ENCODE measurements at places on chromosomes 2 and 18.

DNA sequence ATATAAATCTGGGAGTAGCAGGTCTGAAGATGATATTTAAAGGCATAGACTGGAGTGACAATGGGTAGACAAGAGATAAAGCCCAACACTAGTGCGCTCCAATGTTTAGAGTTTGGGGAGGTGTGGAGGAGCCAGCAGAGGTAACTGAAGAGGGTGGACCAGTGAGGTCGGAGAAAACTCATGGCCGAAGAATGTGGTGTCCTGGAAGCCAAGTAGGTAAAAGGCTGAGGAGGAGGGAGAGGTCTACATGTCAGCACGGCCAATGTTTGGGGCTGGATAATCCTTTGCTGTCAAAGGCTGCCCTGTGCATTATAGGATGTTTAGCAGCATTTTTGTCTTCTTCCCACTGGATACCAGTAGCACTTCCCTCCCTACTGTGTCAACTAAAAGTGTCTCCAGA is 78.8 kb upstream of the KCNE4 start:
- DNase-seq = no peak

DNA sequence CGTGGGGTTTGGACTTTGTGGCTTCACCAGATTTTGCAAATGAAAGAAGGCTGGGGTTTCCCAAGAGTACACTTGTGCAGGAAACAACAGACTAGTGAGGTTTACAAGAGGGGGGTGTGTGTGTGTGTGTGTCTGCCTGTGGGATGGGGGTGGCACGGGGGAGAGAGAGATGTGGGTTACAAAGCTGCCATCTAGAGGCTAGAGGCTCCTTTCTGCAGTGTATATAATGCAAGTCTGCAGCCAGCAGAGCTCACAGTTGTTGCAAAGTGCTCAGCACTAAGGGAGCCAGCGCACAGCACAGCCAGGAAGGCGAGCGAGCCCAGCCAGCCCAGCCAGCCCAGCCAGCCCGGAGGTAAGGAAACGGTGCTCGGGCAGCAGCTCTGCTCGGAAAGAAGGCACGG is at the start of gene ACKR3:
ACKR3 (plus strand) TSS at position 253 of the 401 bp plus-strand sequence. CDS start 10,641 bp downstream, outside the sequence.
- no peak for DNase-seq

GRCh38 chr2:16649353-16650286 is 16.0 kb downstream of the CYRIA start:
- no peak for DNase-seq

GRCh38 chr2:97707362-97708047 is 5.9 kb upstream of the ZAP70 start:
- no peak for DNase-seq

GRCh38 chr2:76639171-76639680 is 883.0 kb downstream of the LRRTM4 start:
- no peak for DNase-seq

DNA sequence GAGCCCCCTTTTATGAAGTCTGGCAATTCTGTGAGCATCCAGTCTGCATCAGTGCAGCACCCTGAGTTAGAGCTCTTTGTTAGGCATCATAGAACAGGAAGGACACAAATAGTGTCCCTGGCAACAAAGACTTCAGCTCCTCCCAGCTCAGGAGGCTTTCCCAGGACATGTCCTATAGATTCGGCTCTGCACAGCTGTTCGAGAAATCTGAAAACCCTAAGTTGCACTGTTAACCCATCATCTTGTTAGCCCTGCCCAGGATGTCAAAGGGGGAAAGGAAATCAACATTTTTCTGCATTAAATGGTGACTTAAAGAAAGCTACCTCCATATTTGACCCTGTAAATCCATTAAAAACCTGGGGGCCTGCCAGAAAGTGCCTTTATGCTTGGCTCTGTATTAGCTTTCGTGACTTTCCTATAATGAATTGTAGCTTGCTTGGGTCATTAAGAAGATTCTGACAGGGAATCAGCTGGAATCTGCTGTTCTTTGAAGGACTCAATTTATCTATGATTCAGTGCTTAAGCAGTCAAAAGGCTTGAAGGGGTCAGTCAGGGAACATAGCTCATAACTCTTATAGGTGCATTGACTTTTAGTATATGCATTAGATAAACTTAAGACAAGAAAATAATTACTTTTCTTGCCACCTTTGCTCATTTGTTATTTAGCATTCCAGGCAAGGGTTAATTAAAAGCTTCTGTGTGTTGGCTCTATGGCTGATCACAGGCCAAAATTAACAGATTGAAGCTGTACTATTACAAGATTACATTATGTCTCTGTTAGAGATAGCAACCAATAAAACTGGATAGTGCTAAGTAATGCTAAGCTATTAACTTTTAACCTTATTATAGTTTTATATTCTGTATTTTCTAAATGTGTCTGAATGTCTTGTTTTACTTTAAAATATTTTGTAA is 20.6 kb downstream of the ERMN start:
- DNase-seq = no peak

DNA sequence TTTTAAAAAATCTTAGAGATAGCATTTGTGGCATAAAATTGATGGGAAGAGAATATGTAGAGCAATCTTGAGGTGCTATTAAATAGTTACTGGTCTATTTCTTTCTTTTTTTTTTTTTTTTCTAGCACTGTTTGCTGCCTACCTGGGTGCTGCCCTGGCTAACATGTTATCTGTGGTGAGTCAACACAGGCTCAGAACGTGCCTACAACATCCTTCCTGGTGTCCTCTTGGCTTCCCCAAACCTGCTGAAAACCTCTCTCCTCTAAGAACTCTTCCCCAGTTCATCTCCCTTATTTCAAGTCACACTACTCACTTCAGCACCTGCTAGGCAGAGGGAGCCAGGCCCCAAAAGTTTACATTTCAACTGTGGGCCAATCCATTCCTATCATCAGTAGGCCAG is 45.1 kb upstream of the SLC14A1 start:
- DNase-seq = no peak

DNA sequence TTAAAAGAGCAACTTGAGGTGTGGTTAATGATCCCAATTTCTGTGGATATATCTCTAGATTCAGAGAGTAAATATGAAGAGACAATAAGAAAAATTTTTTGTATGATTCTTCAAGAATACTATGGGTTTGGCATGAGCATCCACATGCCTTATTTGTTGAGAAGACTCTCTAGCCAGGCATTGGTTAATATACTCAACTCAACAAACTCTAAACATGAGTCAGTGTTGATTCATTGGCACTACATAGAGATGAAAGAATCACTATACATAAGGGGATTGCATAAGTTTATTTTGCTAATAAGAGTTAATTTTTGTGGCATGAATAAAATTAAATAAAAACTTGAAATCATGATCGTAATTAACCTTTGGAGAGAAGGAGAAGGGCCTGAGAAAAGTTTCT is 930.2 kb upstream of the LRRTM1 start:
- DNase-seq = no peak

GRCh38 chr2:240572141-240573031 is 4.1 kb downstream of the RNPEPL1 start:
- no peak for DNase-seq

DNA sequence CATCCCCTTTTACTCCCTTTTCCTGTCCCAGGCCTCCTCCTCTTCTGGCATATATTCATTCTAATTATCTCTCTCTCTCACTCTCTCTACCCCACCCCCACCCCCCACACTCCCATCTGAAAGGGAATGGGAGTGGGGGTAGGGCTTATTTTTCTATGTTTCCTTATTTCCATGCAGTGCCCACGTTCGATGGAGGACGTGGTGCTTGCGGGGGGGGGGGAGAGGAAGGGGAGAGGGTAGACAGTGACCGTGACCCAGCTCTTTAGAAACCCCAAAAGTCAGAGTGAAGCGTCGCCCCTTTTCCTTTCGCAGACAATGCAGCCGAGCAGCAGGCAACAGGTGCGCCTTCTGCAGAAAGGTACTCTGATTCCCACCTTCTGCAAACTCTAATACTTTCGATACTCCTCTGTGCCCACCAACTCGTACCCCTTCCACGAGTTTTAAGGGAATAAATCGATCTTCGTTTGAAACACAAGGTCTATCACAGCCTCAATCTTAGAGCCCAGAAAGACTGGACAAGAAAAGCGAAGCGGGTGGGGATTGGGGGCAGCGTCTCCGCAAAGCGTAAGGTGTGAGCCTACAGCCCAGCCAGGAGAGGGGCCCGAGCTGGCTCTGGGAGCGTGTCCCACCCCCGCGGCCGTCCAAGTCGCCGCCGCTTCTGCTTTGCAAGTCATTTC is 891 bp upstream of the NR4A2 start:
- no peak for DNase-seq

GRCh38 chr2:44938287-44939105 is 3.0 kb upstream of the SIX3 start:
- DNase-seq = no peak

Measured in NCI-H1417 treated with DMSO at 0.1 percent for 48 hours (cell line).